Hindlimb muscle (tissue), 1 donor: ENCODE measurements at places on chromosomes 11 and 22.
A peak's percentile ranks its signal among the peaks of the same experiment; 100 is the strongest.

DNA sequence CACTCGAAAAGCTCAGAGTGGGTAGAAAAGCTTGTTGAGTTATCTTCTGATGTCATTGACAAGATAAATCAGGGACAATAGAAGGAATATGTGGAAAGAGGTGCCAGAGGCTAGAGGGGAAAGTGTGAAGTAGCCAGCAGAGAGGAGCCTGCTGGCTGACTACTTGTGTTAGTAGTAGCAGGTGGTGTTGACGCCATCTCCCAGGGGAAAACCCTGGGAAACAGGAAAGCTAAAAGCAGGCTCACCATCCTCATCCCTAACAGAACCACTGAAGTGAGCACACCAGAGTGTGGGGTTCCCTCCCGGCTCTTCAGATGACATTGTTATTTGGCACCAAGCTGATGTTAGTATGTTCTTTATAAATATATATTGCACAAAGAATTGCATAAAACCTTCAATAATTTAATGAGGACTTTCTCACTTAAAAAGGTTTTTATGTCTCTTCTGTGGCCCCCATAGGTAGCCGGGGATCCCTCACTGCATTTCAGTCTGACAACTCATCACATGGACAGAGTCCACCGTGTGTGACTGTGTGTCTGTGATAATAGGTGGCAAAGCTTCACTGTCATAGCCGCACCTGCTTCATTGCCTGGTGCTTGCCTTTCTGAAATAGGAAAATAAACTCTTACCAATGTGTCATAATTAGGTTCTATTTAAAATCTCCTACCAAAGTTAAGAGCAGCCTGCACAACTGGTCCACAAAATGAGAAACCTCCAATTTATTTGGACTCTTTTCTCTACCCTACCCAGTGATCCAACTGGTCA, 63.2 kb upstream of the TOP3B start:
- no peak for DNase-seq

GRCh38 chr11:133930053-133930766, 26.6 kb downstream of the IGSF9B start:
- DNase-seq = no peak

GRCh38 chr11:70158201-70158600, 44.9 kb upstream of the FADD start:
- DNase-seq = no peak

GRCh38 chr11:5550440-5551095, 2.2 kb upstream of the OR52H1 start:
- no peak for DNase-seq

- DNase-seq = no peak
Measured at GRCh38 chr11:96715208-96715607, 325.4 kb downstream of the JRKL start.

DNA sequence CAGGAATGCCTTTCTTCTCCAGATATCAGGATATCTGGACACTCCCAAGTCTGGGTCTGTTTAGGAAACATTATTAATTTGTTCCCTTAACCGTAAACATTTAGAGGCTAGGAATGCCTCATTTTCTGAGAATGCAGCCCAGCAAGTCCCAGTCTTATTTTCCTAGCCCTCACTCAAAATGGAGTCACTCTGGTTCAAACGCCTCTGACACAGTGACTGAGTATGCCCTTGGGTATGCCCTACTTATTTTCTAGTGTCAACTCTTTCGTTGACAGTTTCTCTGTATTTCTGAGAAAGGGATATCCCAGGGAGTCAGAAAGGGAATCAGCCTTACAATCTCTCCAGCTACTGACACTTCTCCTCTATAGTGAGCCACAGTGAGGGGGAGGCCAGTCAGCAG, 16.0 kb upstream of the CCDC81 start:
- no peak for DNase-seq

- no peak for DNase-seq
Measured at GRCh38 chr11:69302447-69303020, 8.6 kb downstream of the MYEOV start.

DNA sequence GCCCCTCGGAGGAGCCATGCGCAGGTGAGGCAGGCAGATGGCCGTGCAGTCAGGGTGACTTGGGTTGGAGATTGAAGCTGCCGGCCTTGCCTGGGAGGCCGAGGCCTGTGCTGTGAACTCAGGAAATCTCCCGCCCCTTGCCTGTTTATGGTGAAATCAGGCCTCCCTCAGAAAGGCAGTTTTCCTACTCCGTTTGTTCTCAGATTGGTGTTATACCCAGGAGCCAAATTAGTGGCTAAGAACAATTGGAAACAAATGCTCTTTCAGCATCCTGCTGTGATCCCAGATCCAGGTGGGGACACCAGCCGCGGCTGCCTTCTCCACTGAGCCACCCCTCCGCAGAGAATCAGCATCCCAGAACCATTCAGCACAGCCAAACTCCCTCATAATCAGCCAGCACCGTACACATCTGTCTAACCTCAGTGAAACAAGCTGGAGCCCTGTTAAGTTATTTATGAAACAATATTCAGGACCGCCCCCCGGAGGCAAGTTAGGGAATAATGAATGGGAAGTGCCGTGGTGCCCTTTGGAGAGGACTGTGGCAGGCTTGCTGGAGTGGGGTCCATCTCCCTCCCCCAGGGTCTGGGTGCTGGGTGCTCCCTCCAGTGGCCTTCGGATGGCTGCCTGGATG, 60.0 kb downstream of the PKNOX2 start:
- DNase-seq = peak; percentile 43

DNA sequence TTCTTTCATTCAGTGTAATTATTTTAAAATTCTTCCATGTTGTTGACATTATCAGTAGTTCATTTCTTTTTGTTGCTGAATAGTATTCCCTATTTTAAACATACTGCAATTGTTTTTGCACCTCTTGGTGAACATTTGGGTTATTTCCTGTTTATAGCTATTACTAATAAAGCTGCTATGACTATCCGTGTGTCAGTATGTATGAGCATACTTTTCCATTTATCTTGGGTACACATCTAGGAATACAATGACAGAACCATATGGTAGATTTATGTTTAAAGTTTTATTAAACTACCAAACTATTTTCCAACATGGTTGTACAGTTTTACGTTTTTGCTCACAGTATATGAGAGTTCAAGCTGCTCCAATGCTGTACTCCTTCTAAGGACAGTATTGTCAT, 22.0 kb upstream of the FIBIN start:
- no peak for DNase-seq
